ENCODE measurements at places on chromosomes 6 and 20.

DNA sequence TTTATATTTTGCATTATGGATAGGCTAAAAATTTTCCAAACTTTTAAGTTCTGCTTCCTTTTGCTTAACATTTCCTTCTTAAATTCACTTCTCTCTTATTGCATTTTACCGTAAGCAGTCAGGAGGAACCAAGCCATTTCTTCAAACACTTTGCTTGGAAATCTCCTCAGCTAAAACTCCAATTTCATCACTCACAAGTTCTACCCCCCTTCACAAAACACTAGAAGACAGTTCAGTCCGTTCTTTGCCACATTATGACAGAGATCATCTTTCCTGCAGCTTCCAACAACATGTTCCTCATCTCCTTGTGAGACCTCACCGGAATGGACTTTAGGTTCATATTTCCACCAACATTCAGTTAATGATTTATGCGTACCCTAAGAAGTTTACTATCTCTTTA, 79.2 kb upstream of the LY86 start:
- no peak for DNase-seq

DNA sequence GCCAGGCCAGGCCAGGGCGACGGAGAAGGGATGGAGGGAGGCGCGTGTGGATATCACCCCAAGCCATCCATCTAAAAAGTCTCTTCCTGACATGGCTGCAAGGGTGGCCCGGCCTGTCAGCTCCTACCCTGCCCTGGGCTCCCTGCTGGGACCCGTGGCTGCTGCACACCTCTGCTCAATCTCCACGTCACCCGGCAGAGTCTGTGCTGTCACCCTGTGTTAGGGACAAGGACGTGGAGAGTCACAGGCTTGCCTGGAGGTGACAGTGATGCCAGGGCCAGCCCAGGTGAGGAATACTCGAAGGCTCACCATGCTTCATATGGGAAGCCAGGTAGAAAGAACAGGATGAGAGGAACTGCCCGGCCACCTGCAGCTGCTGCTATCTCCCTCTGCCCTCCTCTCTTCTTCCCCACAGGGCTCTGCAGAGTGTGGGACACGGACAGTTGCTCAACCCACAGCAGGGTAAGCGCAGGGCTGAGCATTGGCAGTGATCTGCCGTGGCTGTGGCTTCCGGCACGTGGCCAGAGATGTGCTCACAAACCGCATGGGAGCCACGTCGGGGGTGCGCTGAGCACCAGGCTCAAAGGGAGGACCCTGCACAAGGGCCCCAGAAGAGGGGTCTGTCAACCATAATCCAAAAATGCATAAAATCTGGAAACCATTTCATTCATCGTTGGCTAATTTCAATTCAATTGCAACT, 214.3 kb downstream of the DLL1 start:
- no peak for DNase-seq

- DNase-seq: no peak
These were observed 7.0 kb downstream of the EYA2 start for GRCh38 chr20:46901638-46902037.

GRCh38 chr6:22007469-22007868, 289.4 kb downstream of the PRL start:
- no peak for DNase-seq

GRCh38 chr6:69138893-69139494, 503.9 kb downstream of the ADGRB3 start:
- no peak for DNase-seq

DNA sequence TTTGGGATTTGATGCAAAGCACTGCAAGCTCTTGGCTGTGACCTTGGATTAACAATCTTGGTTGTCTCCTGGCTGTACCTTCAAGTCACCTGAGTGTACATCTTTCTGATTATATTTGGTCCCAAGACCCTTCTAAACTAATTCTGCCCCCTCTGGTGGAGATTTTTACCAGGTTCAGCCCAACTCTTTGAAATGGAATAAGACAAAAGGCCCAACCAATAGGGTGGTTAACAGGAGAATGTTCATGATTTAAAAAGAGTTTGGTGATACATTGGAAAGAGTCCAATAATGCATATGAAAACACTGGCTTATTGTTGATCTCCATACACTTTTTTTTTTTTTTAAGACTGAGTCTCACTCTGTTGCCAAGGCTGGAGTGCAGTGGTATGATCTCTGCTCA, 77.5 kb upstream of the CD83 start:
- no peak for DNase-seq

GRCh38 chr6:37845026-37845911, 25.7 kb downstream of the ZFAND3 start:
- no peak for DNase-seq

- peak; percentile 17 for DNase-seq
These were observed 3.3 kb downstream of the KCNK5 start for GRCh38 chr6:39225946-39226437.

All from stimulated activated CD8-positive, alpha-beta memory T cell treated with anti-CD3 and anti-CD28 coated beads, Interleukin-7, amount 100 ng/mL, for 1 hour (primary cell).